ENCODE measurements at places on chromosomes 16 and 17.

DNA sequence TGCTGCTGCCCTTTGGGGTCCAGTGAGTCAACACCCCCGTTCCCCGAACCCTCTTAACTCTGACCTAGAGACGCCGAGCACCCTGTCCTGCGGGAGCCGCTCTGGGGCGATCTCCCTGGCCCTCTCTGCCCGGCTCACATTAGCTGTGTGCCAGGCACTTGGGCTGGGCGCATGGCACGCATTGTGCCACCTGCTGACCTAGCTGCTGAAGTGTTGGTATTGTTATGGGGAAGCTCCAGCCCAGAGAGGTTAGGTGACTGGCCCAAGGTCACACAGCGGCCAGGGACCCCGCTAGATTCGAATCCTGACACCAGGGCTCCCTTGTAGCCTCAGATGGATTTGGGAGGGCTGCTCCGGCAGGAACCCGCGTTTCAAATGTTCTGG, 1.1 kb downstream of the HSD17B1 start:
- no peak for DNase-seq

DNA sequence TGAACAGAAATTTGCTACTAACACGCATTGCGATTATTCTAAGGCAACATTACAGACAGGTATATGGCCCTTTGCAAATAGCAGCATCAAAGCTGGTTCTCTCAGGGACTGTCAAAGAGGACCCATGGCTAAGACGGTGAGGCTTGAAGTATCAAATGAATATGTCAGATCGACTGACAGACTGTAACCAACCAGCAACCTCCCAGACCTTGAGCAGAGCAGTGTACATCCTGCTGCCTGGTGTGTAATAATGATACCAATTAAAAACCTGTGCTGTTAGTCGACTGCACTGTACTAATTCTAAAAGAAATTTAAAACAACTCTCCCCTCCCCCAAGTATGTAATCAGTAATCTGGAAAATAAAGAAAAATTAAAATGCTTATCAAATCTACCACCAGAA, 35.9 kb upstream of the GHDC start:
- DNase-seq, result no peak

DNA sequence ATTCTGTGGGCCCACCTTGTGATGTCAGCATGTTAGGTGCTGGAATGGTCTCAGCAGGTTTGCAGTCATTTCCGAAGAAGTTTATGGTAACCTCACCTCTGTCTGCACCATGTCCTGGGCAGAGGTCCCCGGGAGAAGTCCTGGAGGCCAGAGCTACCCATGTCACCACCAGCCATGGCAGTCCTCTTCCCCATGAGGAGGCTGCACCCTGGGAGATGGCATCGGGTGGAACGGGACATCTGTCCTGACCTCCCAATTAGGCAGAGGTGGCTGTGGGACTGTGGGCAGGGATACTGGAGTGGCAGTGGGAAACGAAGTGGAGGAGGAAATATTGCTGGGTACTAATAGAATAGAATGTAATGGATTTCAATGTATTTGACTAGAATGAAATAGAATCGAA, 511.8 kb upstream of the WSB1 start:
- no peak for DNase-seq

GRCh38 chr16:11136600-11136999, 119.4 kb downstream of the SOCS1 start:
- no peak for DNase-seq

DNA sequence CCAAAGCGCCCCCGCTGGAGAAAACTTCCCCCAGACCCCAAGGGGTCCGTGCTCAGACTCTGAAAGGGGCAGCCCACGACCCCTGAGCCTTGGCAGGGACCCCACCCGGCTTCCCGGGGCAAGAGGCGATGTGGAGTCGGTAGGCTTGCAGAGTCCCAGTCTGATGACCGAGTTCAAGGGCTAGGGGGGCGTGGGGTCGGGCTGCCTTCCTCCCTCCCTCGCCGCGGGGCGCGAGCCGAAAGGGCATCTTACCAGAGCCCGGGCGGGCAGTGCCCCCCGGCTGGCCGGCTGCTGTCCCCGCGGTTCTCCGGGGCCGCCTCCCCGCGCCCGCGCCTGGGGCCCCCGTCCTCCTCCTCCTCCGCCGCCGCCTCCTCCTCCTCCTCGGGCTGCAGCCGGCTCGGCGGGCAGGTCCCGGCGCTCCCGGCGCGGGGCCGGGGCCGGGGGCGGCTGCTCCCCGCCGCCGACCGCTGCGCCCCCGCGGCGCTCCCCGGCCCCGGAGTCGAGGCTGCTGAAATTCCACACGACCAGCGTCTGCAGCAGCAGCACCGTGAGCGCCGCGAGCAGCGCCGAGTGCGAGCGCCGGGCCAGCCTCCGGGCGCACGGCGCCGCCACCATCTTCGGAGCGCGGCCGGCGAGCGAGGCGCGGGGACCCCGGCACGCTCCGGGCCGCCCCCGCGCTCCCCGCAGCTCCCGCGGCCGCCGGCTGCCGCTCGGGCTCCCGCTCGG, 415 bp downstream of the XYLT1 start:
- DNase-seq, result no peak

GRCh38 chr16:50778284-50779163, 36.6 kb downstream of the CYLD start:
- no peak for DNase-seq

GRCh38 chr16:11915114-11915643, 577 bp downstream of the GSPT1 start:
- peak; percentile 41 for DNase-seq

- DNase-seq, result no peak
Measured at GRCh38 chr17:2157675-2158395, 102.9 kb downstream of the HIC1 start.

GRCh38 chr16:82867485-82867884, 240.7 kb downstream of the CDH13 start:
- no peak for DNase-seq

DNA sequence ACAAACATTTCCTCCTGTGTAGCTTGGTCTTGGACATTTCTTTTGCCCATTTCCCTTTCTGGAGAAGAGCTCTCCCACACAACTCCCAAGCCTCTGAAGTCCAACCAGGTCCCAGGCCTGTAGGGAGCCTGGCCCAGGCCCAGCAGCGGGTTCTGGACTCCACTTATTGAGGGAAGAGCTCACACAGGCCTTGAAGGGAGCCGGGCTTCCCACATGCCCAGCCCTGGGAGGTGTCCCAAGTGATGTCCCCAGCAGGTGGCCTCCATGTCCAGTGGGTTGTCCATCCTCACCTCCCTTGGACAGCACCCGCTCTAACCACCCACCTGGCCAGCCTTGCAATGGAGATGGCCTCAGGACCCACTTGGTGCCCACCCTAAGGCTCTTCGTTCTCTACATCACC, 5.9 kb upstream of the EPX start:
- DNase-seq, result no peak

DNA sequence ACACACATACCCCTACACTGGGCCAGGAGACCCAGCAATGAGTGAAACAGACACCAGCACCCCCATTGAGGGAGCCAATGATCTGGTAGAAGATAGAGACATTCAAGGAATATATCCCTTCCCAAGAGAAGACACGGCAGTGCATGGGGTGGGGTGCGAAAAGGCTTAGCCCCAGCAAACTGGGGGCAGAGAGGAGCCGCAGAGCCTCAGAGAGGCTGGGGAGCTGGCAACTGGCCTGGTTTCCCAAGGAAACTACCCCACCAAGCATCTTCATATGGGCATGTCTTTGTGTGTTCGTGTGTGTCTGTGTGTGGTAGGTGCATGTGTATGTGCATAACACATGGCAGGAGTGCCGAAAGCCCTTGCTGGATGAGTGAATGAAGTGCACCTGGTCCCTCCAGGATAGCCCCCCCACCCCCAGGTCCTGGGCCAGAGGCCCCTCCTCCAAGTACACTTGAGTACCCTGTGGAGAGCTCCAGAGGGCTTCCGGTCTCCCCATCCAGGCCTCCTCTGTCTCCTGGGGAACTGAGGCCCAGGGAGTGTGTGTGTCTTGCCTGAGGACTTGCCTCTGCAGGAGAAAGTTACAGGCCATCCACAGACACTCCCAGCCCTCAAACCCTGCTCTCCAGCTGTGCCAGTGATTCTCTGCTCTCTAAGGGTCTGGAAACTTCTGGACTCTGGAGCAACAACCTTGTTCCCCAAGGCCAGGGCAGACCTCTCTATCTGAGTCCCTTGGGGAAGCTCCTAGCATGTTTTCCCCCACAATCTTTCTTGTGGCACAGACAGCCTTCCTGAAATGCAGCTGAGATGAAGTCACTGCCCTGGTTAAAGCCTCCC, 15.9 kb downstream of the TBX2 start:
- no peak for DNase-seq

GRCh38 chr17:49851387-49852291, 3.8 kb upstream of the TAC4 start:
- peak; percentile 70 for DNase-seq

- DNase-seq, result no peak
Measured at GRCh38 chr17:81833921-81834830, 674 bp downstream of the PPP1R27 start.

- DNase-seq, result no peak
Measured at GRCh38 chr16:8722025-8722348, 47.6 kb downstream of the ABAT start.

- no peak for DNase-seq
Measured at GRCh38 chr16:66386629-66387622, 20.4 kb downstream of the CDH5 start.

DNA sequence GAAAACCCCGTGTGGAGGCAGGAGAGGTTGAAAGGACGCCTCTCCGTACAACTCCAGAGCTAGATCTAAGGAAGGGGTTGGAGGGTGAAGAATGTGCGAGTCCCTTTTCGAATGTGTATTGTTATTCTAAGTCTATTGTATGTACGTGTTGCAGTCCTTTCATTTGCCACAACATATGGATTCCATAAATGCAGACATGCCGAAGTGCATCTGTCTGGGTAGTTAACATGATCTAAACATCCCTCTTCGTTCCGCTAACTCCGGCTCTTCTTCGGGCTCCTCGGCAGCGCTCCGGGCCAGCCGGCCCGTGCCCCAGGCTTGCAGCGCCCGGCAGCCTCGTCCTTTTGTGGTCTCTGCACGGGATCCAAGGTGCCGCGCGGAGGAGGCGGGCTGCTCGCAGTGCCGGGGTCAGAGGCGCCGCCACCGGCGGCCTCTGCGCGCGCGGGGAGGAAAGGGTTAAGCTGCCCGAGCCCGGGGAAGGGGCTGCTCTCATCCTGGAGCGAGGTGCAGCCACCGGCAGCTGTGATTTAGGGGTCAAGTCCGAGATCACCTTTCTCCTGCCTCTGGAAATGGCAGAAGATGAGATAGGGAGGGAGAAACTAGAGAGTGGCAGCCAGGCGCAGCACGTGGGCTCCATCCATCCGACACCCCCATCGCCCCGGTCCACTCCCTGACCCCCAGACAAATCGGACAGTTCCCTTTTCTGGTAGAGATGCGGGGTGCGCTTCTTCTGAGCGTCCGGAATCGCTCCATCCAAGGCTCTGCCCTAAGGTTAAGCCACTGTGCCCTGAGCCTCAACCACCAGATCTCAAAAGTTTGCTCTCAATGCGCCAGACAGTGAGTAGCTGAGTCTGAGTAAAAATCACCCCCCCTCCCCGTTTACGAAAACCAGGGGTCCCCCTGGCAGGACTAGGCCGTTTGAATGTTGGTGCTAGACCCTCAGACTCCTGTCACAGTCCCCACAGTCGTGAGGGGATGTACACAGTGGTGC, 15.1 kb upstream of the ZFHX3 start:
- DNase-seq, result no peak

- DNase-seq, result no peak
Measured at GRCh38 chr17:41391535-41391934, 5.9 kb downstream of the KRT31 start.

GRCh38 chr17:58383892-58384462, 32.0 kb upstream of the SUPT4H1 start:
- no peak for DNase-seq

DNA sequence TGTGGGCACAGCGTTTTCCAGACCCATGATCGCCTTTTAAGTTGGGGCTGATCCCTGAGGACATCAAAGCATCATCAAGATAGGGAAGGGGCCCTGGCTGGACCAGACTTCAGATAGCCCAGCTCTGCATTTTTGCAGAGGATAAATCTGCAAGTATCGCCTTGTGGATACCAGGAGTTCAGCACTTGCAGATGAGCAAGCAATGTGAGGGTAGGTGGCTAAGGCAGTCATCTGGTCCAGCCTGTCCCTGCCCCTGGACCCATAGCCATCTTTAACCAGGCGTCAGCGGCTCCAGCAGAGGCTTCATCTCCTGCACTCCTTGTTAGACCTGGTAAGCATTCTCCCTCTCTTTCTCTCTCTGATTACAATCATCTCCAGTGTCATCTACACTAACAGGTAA, 9.0 kb upstream of the MRPS23 start:
- no peak for DNase-seq

- DNase-seq, result no peak
Measured at GRCh38 chr17:37735165-37735564, 9.7 kb downstream of the HNF1B start.

GRCh38 chr16:65222049-65222448, 100.2 kb upstream of the CDH11 start:
- no peak for DNase-seq

DNA sequence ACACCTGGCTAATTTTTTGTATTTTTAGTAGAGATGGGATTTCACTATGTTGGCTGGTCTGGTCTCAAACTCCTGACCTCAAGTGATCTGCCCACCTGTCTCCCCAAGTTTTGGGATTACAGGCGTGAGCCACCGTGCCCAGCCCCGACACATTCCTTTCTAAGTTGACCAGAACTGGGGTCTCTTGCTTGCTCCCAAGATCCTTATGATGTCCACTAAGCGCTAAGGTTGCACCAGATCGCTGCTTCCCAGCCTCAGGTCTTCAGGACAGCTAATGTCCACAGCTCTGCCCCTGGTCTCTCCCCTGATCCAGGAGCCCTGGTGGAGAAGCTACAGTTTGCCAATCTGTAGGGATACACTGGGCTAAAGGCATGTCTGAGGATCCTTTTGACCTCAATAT, 29.5 kb downstream of the NSMCE1 start:
- no peak for DNase-seq

GRCh38 chr17:66636111-66636510, 198.8 kb upstream of the CACNG5 start:
- no peak for DNase-seq

GRCh38 chr17:48577330-48577945, 712 bp downstream of the HOXB4 start:
- DNase-seq, result no peak

GRCh38 chr17:82113941-82114340, 15.9 kb upstream of the FASN start:
- DNase-seq, result no peak

DNA sequence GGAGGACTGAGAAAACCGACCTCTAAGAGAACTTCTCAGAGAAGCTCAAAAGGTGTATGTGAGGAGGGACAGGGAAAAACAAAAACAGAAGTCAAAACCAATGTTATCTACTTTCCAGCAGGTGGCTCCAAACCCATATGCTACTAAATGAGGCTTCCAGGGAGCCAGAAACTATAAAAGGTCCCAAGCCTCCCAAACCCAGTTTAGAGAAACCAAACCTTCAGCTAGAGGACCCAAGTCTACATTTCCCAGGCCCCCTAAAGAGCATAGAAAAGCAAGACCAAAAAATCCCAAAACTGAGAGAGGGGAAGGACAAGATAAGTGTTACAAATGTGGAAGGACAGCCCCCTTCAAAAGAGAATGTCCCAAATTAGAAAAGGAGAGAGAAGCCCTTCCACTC, 3.7 kb downstream of the HPR start:
- peak; percentile 28 for DNase-seq

DNA sequence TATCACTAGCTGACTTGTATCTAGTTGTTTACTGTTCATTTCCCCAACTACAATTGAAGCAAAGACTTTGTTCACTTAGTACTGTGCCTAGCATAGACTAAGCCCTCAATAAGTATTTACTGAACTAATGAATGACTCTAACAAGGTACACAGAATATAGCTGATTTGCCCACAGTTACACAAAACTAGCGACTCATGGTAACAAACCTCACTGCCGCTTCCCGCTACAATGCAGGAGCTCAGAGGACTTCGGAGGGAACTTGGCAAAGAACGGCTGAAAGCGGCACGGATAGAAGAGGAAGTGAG, 524 bp downstream of the EFTUD2 start:
- DNase-seq, result peak; percentile 42

GRCh38 chr17:40862985-40863733, 3.9 kb downstream of the KRT12 start:
- no peak for DNase-seq
